ENCODE measurements at places on chromosomes 7 and 10.
A peak's percentile ranks its signal among the peaks of the same experiment; 100 is the strongest.

- DNase-seq: peak; percentile 57
Measured at GRCh38 chr10:59234194-59234593, 57.8 kb downstream of the PHYHIPL start.

DNA sequence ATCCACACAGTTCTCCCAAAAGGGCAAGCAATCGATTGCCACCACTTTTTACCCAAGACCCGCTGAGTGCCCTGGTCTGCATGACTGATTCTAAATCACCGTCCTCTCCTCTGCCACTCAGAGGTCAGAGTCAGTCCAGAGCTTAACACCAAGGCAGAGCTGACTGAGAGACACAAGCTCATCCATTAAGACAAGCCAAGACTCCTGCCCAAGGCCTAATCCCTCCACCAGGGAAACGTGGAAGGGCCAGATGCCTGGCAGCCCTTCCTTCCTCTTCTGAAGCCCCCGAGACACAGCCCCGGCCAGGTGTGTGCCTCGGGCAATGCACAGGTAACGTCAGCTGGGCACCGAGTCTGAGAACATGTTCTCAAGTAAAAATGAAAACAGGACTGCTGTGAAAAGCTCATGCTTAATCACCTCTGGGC lies 51.7 kb downstream of the DIP2C start:
- no peak for DNase-seq

GRCh38 chr10:29604291-29604825 lies 30.4 kb downstream of the SVIL start:
- no peak for DNase-seq

- no peak for DNase-seq
Measured at GRCh38 chr7:33685981-33686683, 219.2 kb upstream of the BMPER start.

GRCh38 chr10:91944880-91945630 lies 21.5 kb downstream of the BTAF1 start:
- peak; percentile 80 for DNase-seq

- DNase-seq: no peak
Measured at GRCh38 chr10:110171032-110171431, 36.4 kb upstream of the MXI1 start.

DNA sequence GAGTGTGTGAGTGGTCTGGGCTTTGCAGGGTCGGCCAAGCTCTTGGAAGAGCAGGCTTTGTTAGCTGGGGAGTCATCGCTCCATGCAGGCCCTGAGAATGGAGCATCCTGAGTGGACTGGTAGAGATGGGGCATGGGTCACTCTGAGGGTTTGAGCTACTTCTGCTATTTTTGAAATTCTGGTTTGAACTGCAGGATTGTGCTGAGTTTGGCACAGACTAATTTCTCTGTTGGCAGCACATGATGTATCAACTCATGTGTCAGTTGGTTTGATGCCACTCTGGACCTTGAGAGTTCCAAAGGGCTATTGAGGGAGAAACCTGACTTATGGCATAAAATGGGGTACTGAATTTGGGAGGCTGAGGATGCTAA lies 56.3 kb downstream of the LRMDA start:
- DNase-seq: no peak

DNA sequence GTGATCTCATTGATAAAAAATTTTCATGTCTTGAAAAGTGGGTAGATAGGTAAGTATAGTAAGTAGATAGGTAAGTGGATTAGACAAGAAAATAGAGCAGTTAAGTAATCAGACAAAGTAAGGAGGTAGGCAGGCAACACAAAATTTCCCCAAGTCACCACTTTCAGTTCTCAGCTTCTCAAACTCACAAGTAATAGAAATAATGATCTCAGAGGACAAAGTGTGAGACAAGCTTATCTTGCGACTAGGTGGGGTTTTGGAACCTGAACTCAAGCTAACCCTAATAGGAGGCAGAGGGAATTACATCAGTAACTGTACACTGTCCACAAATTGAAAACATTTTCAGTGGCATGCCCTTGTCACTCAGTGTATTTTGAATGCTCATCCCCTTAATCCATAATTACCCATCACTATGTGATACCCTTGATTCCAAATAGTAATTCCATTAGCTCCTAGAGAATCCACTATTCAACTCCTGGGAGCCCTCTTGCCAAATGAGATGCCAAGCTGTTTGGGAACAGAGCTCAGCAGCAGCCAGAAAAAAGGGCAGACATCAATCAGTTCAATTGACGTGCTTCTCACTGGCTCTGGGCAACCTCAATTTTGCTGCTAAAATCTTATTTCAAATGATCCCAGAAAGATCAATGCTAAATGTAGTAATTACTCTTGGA lies 703.2 kb downstream of the XPNPEP1 start:
- no peak for DNase-seq

Data from fibroblast of mammary gland (primary cell).